ENCODE measurements at places on chromosomes 16 and 17.
A peak's percentile ranks its signal among the peaks of the same experiment; 100 is the strongest.

DNA sequence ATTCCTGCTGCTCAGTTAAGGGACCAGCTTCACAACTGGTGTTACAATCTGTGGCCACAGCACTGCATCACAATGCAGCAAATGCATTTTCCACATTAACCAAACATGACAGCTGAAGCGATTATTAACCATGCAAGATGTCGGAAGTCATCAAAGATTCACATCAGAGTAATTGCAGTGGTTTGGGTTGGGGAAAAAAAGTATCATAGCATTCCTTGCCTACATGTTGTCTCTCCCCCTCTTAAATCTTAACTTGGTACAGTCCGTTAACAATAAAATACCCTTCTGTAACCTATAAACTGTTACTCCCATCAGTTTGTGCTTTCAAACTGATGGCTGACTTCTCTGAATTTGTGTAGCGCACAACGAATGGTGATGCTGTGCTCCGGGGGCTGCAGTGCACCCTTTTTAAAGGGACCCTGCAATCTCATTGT is 51.6 kb downstream of the NUP93 start:
- DNase-seq = no peak

- DNase-seq = peak; percentile 60
Observed at GRCh38 chr17:73304971-73305812, 6.6 kb downstream of the CDC42EP4 start.

- DNase-seq = no peak
Observed at GRCh38 chr16:81765111-81765919, 13.8 kb upstream of the PLCG2 start.

GRCh38 chr16:75320435-75320834 is 69.0 kb upstream of the BCAR1 start:
- no peak for DNase-seq

DNA sequence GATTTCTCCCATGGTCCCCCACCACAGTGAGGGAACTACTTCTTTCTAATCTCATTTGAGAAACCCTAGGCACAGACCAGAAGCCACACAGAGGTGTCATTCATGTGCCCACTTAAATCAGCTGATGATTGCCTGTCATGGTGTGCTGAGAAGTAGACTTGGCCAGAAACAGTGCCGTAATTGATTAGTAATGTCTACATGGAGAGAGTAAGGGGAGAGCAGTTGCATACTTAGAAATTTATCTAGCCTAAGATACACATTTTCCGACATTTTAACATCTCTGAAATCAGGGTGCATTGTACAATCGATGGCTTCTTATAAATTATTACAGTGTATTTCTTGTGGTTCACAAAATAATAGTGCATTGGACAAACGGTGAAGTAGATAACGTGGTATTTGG is 271.8 kb downstream of the IRF8 start:
- no peak for DNase-seq

DNA sequence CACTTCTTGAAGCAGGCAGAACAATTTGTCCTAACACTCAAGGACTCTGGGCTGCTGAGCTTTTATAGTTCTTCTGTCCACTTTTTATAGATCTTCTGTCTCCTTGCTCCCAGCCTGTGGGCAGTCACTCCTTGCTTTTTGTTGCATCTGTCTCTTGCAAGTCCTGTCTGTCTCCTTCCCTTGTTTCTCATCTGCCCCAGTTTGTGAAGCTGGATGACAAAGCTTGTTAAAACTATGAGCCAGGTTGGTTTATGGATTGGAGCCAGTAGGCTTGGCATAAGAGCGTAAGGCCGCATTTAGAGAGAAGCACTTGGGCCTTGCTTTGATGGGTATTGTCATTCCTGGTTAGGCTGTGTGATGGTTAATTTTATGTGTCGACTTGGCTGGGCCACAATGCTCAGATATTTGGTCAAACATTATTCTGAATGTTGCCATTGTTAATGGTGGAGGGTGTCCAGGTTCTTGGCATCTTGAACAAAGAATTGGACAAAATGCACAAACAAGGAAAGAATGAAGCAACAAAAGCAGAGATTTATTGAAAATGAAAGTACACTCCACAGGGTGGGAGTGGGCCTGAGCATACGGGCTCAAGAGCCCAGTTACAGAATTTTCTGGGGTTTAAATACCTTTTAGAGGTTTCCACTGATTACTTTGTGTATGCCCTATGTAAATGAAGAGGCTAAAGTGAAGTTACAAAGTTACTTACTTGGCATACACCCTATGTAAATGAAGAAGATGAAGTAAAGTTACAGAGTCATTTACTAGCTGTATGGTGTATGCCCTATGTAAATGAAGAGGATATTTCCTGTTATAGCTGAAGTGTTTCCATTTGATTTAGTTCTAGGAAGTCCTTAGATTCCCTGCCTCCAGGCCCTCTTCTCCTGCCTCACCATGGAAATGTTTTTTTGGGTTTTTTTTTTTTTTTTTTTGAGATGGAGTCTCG is 8.0 kb upstream of the CPPED1 start:
- DNase-seq = no peak

DNA sequence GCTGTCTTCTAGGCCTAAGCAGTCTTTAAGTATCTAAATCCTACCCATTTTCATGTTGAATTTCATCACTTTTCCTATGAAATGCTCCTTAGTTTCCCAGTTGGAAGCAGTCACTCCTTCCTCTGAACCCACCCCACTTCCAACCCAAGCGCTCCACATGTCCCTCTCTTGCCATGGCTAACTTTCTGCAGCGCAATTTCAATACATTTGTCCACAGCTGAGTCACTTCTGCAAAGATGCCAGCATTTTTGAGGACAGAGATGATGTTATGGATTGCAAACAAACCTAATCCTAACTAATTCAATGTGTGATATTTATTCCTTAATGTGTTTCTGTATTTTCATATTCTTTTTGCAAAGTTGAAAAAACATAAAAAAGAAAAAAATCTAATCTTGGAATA is 71.7 kb downstream of the HLF start:
- DNase-seq = no peak

DNA sequence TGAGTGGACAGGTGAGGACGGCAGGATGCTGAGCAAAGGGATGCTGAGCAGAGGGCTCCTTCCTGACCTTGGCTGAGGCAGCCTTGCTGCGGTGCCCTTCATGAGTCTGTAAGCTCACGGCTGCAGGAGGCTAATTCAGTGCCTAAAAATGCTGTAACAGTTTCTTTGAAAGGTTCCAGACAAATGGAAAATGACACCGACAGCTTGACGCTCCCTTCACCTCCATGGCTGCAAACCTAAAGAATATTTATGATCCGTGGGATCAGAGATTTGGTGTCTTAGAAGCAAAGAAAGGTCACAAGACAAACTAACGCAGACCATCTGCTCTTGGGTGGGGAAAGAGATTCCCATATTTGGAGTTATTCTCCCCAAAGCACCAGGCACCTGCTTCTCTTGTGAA is 28.0 kb downstream of the TOM1L2 start:
- no peak for DNase-seq

GRCh38 chr16:27289669-27290068 is 21.1 kb upstream of the NSMCE1 start:
- no peak for DNase-seq

GRCh38 chr16:4392382-4393239 is 21.0 kb downstream of the VASN start:
- no peak for DNase-seq

- no peak for DNase-seq
Observed at GRCh38 chr17:73316919-73317505, 5.2 kb upstream of the CDC42EP4 start.
